COR-L47 (cell line): ENCODE measurements at places on chromosomes 1 and 21.

DNA sequence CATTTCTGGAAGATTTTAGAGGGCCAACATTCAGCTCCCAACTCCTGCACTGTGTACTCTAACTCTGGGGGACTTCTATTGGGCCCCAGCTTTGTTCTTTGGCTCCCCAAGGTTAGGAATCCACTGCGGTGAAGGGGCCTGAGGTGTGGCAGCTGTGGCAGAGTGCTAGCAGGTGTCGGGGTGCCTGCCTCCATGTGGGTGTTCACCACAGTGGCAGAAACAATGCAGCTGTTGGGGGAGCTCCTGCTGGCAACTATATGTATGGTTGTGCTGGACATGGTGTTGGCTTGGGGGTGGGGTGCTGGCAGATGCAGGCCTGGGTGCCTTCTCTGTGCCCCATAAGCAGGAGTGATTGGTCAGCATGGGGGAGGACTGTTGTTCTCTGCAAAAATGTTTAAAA lies 95.5 kb downstream of the ST6GALNAC3 start:
- no peak for DNase-seq

GRCh38 chr21:46092026-46092764 lies 5.7 kb upstream of the COL6A2 start:
- DNase-seq, result no peak

DNA sequence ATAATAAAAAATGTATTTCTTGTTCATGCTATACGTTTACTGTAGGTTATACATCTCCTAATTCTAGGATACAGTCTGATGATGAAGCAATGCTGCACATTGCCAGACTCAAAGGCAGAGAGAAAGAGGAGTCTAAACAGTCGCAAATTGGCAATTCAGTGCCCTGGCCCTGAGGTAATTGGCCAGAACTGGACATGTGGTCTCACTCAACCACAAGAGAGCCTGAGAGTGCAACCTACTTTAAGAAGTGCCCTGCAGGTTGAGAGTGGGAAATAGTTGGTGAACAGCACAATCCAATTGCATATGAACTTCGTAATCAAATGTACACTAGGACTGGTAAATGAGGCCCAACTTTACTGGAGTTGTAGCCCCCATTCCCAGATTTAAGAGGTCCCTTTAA lies 5.0 kb upstream of the SLC35A3 start:
- DNase-seq, result no peak

DNA sequence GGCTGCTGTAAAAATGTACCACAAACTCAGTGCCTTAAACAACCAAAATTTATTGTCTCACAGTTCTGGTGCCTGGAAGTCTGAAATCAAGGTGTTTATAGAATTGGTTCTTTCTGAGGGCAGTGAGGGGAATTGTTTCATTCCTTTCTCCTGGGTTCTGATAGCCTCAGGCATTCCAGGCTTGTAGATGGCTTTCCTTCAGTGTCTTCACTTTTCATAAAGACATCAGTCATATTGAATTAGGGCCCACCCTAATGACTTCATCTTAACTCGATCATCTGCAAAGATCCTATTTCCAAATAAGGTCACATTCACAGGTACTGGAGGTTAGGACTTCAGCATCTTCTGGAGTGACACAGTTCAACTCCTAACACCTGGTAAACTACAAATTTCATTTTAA lies 15.0 kb downstream of the CDKN2C start:
- no peak for DNase-seq

DNA sequence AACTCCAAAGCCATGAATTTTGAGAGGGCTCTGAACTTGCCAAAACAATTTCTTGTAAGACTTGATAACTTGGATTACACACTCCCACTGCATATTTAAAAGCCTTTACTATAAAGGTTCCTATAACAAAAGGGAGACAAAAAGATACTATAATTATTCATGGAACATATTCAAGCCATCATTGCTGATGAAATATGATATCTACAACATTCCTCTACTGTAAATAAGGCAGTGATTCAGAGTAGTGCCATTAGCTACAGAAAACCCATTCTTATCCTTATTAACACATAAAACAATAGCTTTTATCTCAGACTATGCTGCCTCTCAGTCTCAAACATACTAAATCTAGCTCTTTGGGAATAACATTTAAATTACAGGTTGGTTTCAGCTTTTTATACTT lies 675.5 kb upstream of the CXADR start:
- DNase-seq, result no peak

DNA sequence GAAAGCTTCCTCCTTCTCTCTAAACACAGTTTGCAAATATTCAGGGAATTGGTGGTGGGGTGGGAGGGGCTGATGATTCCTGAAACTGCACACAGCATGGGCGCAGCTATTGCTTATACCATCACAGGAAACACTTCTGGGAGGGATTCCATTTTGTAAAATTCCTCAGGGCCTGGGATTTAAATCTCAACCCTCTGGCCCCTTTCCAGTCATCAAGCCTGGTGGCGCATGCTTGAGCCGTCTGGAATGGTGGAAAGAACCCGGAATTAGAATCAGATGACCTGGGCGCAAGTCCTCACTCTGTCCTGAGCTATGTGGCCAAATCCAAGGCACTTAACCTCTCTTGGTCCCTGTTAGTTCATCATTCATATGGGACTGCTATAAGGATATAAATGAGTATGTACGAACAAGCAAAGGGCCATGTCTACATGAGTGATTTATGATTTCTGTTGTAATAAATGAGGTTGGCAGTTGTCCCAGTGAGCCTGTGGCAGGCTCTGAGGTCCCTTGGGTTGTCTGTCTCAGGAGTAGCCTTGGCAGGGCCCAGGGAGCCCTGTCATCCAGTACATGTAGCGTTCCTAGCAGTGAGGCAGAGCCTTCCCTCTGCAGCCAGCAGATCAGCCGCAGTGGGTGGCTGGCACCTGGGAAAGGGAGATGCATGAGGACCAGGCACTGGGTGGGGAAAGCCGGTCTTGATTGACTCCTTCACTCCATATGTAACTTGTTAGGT lies 72.0 kb downstream of the MAN1C1 start:
- no peak for DNase-seq

DNA sequence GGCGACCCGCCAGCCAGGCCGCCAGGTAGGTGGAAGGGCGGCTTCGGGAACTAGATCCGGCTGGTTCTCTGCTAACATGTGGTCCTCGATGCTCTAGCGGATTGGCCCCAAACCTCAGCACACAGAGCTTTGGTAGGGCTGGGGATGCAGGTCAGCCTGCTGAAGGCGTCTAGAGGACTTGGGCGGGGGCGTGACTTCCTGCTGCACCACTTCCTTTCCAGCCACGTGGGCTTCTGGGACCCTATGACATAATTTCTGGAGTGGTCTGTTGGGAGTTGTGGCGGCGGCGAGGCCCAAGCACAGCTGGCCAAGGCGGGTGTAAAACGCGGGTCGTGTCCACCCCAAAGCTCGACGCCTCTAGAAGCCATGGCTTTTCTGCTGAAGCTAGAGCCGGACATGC lies 124.5 kb downstream of the ATF6 start:
- DNase-seq, result no peak

GRCh38 chr1:110262846-110263631 lies 52.9 kb downstream of the KCNC4 start:
- no peak for DNase-seq

DNA sequence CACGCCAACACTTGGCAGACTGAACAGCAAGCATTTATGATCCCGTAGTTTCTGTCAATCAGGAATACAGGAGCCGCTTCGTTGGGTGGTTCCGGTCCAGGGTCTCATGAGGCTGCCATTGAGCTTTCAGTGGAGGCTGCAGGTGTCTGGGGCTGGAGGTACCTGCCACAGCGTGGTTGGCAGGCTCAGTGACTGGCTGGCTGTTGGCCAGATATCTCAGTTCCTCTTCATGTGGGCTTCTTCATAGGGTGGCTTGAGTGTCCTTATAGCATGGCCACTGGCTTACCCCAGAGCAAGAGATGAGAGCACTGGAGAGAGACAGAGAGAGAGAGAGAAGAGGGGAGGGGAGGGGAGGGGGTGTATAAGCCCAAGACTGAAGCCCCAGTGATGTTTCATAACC lies 29.3 kb downstream of the PIK3CD start:
- DNase-seq, result no peak

DNA sequence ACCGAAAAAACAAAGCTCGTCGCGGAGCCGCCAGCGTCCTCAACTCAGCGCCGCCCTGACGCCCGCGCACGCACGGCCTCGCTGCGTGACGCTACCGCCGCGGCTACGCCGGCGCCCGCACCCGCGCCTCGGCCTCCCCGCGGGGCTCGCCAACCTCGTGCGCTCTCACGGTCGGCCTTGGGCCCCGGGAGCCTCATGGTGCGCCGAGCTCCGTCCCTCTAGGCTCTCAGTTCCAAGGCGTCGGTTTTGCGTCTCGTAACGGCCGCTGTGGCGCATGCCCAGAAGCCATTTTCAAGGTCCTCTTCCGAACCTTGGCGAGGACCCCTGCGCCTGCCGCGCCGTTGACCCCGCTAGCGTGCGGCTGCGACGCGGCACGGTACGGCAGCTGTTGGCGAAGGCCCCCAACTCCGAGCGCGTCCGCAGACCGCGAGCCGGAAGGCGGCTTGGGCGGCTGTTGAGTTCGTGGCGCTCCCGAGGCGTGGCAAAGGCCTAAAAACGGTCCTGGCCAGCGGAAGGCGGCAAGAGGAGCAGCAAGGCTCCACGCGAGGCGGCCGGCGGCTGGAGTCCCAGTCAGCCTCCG lies at the start of gene HENMT1:
Gene HENMT1 (minus strand): TSS at position 64 of the 580 bp plus-strand sequence. CDS start 1,209 bp downstream, outside the sequence.
- DNase-seq, result no peak

- no peak for DNase-seq
These were observed 55.8 kb downstream of the C1orf198 start for GRCh38 chr1:230812568-230812967.
